Jurkat, Clone E6-1 (cell line): ENCODE measurements at places on chromosomes 1 and 21.

DNA sequence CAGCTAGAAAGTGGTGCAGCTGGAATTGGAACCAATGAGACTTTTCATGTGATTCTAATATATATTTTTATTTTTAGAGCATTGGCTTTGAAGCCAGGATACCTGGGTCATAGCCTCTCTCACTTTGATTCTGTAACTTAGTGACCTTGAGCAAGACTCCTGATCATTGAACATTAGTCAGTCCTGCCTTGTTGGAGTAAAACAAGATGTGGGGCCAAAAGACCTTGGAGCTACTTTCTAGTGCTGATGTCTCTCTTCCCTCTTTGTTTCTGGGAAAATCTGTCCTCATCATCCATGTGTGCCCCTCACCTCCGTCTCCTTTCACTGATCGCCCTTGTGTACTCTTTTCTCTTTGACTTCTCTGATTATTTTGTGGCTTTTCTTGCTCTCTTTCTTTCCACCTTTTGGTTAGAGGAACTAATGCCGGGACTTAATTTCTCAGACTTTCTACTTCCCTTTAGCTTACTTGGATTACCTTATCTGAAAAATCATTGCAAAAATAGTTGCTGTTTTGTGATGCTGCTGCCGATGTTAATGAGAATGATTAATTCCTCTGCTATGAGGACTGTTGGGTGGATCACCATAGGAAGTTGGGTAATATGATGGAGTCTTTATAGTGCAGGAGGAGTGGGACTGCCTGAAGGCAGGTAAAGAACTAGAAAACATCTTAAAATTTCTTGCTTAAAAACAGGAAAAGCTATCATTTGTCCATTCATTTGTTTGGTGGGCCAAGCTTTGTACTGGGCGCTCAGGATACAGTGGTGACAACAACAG is 72.0 kb downstream of the NOS1AP start:
- DNase-seq = no peak

DNA sequence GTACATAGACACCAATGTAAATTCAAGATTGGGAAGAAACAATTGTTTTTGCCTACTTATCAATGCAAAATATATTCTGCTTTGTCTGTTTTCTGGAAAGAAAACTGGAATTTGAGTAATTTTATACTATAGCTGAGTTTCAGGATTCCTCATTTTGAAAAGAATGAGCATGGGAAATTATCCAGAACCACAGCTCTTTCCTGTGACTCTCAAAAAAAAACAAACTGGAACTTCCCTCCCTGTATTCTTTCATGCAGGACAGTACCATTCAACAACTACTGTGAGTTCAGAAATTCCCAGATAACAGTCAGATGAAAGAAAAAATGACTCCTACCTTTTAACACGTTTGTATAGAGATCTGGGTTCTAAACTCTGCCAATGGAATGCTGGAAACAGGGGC is 372.4 kb downstream of the TGFB2 start:
- no peak for DNase-seq

GRCh38 chr1:171532520-171532919 is 47.2 kb downstream of the PRRC2C start:
- no peak for DNase-seq

GRCh38 chr1:56533621-56534020 is 45.7 kb downstream of the PLPP3 start:
- no peak for DNase-seq

DNA sequence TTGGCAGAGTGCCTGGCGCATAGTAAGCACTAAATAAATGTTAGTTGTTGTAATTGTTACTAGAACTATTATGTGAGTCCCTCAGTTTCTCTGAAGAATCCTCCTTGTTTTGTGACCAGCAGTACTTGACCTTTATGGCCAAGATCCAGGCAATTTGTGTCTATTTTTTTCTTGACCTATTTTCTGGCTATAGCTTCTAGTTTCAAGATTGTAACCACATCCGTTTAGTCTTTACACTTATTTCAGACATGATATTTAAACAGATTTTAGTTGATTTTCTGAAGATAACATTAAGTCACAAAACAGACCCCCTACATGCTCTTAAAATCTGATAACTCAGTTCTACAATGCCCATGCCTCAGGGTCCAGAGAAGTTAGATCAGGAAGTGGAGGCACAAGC is 50.3 kb downstream of the CDC7 start:
- DNase-seq = no peak

- peak; percentile 98 for DNase-seq
Measured at GRCh38 chr1:156816561-156817328, at the start of gene SH2D2A. Gene SH2D2A (minus strand): TSS chr1:156816848. CDS start chr1:156816708, 140 bp downstream.

DNA sequence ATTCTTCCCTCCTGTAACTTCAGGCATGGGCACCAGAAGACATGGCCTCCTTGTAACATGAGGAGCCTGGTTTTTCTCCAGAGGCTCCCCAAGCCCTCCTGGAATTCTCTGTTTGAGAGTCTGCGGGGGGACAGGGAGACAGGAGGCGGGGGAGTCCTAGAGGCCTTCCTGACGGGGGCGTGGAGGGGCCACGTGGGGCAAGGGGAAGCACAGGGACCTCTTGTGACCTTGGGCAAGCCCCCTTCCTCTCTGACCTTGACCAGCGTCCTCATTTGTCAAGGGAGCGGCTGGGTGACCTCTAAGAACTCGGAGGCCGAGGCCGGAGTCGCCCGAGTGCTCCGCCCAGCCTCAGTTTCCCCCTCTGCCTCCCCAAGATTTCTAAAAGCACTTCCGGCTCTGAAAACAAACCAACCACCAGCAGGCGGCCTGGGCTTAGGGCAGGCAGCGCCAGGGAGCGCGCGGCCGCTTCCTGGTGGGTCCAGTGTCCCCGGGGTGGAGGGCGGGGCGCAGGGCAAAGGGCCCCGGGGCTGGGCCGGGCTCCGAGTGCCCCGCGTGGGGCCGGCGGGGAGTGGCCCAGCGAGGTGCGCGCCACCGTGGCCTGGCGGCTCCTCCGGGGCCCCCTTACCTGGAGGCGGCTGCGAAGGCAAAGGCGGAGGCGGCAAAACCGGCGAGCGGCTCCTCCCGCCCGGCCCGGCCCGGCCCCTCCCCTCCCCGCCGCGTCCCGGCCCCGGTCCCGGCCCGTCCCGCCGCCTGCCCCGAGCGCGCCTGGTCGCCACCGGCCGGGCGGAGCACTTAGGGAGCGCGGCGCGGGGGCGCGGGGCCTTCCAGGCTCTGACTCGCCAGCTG is at the start of gene TMCO4:
Gene TMCO4 (minus strand): TSS at position 687 of the 846 bp plus-strand sequence. CDS start 19,158 bp downstream, outside the sequence.
- no peak for DNase-seq

DNA sequence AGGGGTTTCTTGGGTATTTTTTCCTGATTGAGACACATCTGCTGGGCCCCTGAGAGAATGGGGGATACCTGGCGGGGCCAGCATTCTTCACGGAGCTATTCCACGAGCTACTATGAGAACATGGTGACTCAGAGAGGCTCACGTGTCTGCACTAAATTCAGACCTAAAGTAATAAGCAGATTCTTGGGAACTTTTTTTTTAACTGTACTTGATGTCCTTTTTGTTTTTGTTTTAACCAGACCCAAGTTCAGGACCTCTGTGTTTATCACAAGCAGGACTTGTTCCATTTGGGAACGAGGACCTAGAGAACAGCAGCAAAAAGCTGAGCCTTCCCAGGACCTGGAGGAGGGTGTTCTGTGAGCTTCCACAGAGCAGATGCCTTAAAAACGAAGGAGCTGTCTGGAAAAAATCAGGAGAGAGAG is 44.0 kb downstream of the EVA1C start:
- DNase-seq = no peak

GRCh38 chr1:180229483-180230415 is at the start of gene LHX4:
Gene LHX4 (plus strand): TSS chr1:180230264. CDS start chr1:180230530, 266 bp downstream.
- no peak for DNase-seq

DNA sequence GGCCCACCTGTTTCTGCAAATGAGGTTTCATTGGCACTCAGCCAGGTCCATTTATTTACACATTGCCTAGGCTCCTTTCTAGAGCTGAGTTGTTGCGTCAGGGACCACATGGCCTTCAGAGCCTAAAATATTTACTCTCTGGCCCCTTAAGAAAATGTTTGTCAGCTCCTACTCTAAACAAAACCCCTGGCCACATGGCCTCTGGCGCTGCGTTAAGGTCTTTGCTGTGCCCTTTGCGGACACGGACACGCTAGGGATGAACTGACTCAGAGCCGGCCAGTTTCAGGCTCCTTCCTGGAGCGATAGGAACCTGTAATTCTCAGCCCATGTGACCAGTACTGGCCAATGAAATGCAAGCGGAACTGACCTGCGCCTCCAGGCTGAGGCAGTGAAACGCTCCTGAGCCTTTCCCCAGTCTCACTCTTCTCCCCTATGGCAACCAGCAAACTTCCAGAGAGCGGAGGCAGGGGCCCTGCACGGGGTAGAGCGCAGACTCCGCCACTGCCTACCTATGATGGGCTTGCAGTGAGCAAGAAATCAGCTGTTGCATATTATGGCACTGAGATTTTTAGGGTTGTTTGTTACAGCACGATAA is 160.3 kb downstream of the ETS2 start:
- DNase-seq = no peak

- no peak for DNase-seq
Measured at GRCh38 chr1:26373789-26374188, 1.2 kb upstream of the ZNF683 start.

DNA sequence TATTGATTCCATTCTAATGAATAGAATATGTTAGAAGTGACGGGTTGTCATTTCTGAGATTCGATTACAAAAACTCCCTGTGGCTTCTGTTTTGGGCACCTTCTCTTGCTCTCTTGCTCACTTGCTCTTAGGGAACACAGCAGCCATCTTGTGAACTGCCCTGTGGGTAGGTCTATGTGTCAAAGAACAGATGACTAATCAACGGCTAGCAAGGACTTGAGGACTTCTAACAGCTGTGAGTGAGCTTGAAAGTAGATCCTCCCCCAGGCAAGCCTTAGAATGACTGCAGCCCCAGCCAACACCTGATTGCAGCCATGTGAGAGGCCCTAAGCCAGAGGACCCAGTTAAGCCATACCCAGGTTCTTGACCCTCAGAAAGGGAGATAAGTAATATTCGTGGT is 49.3 kb downstream of the AZIN2 start:
- no peak for DNase-seq

DNA sequence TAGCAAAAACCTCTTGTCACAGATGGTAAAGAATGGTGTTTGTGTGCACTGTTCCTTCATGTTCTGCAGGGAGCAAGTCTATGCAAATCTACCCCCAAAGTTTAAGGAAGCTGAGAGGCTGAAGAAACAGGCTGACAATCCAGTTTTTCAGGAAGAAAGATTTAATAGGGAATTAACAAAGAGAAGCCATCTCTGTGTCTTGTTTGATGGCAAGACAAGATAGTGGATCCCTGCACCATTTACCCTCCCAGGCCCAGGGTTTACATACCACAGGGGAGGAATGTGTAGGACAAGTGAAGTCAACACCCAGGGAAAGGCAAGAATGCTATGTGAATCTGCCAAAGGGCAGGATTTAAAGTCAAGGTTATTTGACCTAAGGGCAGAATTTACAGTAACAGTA is 48.1 kb upstream of the FNBP1L start:
- no peak for DNase-seq

GRCh38 chr1:167454894-167455785 is 63.2 kb downstream of the CD247 start:
- peak; percentile 81 for DNase-seq

DNA sequence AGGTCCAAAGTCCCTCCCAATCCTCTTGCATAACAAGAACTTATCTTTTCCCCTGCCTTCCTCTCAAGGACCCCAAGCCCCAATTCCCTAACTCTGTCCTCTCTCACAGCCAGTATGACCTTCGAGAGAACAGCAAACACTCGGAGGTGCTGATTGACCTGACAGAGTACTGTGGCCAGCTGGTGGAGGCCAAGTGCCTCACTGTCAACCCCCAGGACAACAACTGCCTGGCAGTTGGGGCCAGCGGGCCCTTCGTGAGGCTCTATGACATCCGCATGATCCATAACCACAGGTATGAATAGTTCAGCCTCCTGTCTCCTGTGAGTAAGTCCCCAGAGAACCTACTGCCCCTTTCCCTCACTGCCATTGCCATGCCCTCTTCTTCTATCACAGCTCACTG is 29.9 kb upstream of the TMEM222 start:
- DNase-seq = no peak

GRCh38 chr1:153646672-153647345 is 11.7 kb upstream of the SNAPIN start:
- DNase-seq = no peak

DNA sequence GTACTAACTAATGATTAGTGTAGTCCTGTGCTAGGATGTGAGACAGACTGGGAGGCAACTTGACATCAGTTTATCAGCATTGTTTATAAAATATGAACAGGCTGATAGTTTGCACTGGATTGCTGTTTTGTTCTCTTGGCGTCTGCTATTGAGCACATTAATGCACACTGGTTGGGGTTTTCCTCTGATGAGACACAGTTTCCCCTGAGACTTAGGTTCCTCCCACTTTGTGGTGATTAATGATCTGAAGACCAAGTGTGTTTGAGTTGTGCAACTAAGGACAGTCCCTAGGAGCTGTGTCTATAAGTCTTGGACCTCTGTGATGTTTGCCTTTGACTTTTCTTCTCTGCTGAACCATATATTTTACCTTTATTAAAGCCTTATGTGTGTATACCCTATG is 1015.4 kb downstream of the AMY1C start:
- DNase-seq = no peak

DNA sequence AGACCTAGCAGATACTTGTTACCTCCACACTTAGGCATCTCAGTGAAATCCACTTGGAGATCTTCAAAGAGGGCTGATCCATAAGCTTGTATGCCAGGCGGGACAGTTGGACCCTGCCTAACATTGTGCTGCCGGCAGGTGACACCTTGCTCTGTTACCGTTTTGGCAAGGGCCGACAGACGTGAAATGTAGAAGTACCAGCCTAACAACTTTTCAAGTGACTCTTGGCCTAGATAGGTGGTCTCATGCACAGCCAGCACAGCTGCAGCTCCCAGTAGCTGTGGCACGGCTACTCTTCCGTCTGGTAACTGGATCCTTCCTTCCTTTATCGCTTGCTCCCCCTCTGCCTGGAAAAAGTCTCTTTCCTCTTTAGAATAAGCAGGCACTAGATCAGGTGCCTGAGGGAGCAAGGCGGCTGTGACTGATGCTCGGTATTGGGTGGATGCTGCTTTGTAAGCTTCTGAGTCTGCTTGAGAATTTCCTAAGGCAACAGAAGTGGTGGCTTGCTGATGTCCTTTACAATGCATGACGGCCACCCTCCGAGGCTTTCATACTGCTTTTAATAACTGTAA is 713.5 kb downstream of the AMY1C start:
- DNase-seq = no peak

GRCh38 chr1:55869065-55869464 is 653.9 kb upstream of the USP24 start:
- DNase-seq = no peak

- no peak for DNase-seq
Measured at GRCh38 chr1:180265201-180265600, 35.1 kb downstream of the LHX4 start.
